Dorsolateral prefrontal cortex (tissue), 122 donors: ENCODE measurements at places on chromosomes 1 and 21.

DNA sequence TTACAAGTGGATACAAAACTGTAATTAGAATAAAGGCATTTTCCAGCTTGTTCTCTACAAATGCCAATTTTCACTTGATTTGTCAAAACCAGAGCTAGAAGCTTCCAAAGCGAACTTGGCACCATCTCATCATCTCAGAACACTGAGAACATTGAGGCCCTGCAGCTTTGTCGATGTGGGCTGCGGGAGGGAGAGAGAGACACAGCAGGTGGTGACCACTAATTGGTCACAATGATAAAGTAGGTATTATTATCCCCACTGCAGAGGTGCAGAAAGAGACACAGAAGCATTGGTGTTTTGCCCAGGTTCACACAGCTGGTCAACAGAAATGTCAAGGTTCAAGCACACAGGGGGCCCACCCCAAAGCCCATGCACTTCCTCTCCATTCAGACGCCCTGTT, 72.2 kb upstream of the KRTAP19-8 start:
- no peak for DNase-seq

DNA sequence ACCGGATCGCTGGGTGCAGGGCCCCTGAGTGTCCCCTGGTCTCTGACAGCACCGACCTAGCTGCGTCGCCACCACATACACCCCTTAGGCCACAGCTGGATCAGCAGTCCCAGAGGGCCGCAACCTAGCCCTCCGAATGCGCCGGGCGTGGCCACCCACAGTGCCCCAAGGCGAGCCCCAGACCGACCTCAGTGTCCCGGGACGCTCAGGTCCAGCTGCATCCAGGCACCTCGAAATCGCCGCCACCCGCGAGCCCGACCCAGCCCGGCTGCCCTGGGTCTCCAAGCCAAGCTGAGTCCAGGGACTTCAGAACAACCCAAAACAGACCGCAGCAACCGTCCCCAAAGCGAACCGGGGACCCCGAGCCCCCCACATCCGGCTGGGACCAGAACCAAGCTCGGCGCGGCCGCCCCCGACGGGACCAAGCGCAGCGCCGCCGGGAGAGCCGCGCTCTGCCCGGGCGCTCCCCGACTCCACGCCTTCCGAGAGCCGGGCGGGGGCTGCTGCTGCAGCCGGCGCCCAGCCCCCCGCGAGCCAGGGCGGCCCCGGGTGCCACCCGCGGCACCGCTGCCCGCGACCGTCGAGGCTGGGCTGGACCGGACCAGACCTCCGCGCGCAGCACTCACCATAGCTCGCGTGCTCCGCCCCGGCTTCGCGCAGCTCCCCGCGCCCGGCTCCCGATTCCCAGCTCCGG, 54.6 kb upstream of the ECE1 start:
- no peak for DNase-seq

- no peak for DNase-seq
Observed at GRCh38 chr1:156389311-156389710, 20.3 kb downstream of the RHBG start.

GRCh38 chr1:22111620-22112019, 31.3 kb downstream of the WNT4 start:
- no peak for DNase-seq

GRCh38 chr1:197799271-197799670, 24.0 kb upstream of the DENND1B start:
- DNase-seq: no peak

DNA sequence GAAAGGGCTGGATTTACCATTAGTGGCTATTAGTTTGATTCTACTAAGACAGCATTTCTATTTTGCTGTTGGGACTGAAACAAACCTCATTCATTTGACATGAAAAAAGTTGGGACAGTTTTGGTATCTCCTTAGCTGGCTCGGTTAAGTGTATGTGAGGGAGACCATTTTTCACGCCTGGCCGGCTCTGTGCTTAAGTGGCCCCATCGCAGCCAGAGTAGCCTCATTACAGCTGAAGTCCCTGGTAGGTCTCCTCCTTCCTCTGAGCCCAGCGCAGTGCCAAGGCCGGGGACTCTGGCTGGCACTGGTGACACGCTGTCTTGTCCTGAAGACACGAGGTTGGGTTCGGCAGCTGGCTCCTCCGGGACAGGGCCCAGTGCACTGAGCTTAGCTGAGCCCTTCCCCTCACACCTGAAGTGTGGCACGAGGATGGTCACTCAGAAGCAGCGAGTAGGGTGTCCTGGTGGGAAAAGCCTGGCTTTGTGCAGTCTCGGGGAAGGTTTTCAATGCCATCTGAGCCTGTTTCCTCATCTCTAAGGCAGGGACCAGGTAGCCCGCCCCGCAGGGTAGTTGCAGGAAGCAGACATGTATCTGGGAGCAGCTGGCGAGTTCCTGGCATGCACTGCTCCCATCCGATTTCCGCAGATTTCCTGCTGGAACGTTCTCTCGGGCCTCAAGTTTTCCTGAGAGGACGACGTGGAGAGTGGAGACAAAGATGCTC, 196.5 kb downstream of the DYRK1A start:
- DNase-seq: no peak

DNA sequence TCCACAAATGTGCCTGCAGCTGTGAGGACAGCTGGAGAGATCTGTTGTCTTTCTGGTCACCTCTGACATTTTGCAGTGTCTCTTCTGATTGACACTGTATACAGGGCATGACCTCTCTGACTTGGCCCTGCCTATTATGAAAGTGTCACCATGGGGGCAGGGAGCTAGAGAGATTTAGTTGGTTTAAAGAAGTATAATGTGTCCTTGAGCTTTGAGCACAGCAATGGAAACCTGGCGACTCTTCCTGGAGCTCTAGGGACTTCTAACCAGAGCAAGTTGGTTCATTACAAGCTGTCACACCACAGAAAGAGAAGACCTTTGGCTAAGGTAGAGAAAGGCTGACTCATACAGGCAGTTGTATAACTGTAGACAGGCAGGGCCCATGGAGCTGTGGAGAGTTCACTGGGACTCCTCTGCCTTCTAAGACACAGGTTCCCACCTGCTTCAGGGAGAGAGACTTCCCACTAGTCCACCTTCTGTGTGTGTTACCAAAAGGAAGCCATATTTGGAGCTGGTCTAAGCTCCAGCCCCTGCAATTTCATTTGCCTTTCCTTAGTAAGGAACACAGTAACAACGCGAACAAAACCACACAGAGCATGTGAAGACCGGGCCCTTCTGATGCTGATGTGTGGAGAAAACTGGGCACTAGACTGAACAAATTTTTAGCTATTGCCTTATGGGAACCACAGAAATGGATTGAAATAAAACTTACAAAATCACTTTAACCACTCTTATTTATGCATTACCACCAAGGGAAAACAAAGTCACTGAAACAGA, 90.5 kb upstream of the ADAR start:
- no peak for DNase-seq

DNA sequence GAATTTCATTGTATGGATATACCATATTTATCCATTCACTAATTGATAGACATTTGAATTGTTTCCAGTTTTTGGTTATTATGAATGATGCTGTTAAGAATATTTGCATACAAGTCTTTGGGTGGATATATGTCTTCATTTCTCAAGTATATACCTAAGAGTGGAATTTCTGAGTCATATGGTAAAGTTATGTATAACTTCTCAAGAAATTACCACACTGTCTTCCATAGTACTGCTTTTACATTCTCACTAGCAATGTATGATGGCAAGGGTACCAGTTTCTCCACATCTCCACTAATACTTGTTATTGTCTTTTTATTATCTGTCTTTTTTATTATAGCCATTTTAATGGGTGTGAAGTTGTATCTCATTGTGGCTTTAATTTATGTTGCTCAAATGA, 74.6 kb upstream of the TENT5C start:
- no peak for DNase-seq

- DNase-seq: no peak
Observed at GRCh38 chr1:67060811-67061218, 6.9 kb upstream of the SLC35D1 start.

DNA sequence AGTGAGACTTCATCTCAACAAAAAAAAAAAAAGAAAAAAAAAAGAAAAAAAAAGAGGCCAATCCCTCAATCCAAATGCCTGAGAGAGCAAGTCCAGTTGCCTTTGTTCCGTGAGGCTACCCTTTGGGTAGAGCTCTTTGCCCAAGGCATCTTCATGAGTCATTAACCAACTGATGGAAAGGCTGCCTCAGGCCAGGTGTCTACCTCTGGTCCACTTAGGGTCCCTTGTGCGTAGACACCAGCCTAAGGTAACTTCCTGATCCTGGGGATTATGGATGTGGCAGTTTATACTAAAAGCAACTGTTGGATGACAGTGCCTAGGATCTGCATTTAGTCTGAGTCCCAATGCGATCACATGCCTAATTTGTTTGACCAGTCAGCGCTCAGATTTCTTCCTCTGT, 20.7 kb upstream of the ZNF326 start:
- no peak for DNase-seq

DNA sequence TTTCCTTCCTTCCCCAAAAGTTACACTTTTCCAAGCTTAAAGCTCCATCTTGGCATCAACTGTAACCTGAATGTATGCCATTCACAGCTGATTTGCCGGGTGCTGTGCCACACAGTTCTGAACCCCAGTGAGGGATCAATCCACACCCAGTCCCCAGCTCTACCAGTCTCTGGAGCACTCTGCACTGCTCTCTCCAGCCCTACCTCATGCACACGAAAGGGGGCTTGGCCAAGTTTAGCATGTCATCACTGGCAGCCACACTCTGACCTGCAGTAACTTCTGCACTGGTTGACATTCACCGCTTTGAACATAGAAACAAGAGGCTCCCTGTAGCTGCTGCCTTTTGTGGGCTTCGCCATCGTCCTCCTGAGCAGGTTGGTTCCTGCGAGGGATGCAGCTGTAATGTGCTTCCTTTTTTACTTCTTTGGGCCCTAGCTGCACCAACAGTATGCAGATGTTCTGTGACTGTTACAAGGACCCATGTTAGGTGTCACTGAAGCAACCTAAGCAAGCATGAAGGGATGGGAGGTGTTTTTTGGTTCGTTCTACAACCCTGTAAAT, 135.4 kb upstream of the SLC44A3 start:
- DNase-seq: no peak

- no peak for DNase-seq
Observed at GRCh38 chr1:54223441-54224202, 23.7 kb downstream of the MRPL37 start.

DNA sequence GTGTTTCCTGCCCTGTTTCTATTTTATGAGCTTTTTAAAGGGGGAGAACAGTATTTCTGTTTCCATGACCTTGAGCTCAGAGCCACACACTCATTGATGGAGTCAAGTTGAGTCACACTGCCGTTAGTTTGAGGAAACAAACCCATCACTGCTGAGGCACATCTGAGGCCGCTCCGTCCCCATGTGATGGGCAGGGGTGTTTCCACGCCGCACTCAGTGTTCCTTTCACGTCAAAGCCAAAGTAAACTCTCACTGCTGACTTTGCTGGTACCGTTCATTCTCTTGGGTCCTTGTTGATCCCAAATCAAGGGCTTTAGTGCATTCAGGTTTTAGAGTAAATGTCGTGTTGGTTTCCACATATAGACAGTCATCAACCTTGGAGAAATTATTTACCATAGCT, 48.8 kb downstream of the PKNOX1 start:
- no peak for DNase-seq

DNA sequence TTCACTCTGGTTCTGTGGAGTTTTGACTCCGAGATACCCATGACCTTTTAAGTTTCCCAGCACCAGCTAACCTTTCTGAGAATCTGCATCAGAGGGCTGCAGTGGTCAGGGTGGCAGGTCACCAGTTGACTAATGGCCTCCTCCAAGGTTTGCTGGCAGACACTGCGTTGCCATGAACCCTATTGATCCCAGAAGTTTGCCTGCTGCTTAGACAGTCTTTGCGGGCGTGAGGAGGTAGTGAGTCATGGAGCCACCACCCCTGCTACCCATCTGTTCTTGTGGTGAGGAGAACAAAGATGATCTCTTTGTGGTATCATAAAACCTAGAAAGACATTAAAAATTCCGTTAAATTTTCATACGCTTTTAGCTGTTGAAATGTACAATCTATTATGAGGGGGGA, 180.4 kb downstream of the FGGY start:
- no peak for DNase-seq

DNA sequence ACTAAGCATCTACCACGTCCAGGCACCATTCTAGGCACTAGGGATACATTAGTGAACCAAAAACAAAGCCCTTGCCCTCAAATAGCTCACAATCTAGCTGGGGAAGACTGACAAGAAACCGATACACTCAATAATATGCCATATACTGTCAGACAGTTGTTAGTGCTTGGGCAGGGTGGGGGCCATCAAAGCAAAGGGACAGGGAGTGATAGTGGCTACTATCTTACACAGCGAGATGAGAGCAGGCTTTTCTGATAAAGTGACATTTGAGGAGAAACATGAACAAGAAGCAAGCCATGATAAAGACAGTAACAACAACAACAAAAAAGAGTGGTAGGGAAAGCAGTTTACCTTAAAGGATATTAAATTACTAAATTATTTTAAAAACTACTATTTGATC, 41.1 kb downstream of the ERO1B start:
- DNase-seq: no peak

- no peak for DNase-seq
Observed at GRCh38 chr1:64004451-64005025, 198.9 kb upstream of the UBE2U start.

- no peak for DNase-seq
Observed at GRCh38 chr1:221809091-221810029, 67.5 kb upstream of the DUSP10 start.

- no peak for DNase-seq
Observed at GRCh38 chr1:171754971-171755370, 13.1 kb upstream of the VAMP4 start.

DNA sequence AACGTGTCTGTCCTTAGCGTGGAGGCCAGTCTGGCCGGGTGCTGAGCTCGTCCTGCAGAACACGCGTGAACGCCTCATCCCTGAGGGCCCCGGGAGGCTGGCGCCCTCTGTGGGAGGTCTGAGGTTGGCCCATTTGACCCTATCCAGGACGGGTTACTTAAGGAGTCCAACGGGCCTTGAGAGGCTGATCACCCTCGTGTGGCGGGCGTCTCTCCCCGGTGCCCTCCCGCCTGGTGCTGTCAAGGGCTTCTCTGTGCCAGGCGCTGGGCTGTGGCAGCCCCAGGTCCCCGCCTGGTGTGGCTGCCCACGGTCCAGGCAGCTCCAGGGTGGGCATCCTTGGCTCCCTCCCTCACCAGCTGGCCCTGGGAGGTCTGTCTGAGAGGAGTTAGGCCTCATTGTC, 9.7 kb downstream of the SKI start:
- no peak for DNase-seq

- no peak for DNase-seq
Observed at GRCh38 chr21:41418956-41419680, 6.9 kb upstream of the MX1 start.

GRCh38 chr1:30758785-30759380, 1.3 kb upstream of the LAPTM5 start:
- DNase-seq: no peak
